ENCODE measurements at places on chromosomes 7 and 10.

DNA sequence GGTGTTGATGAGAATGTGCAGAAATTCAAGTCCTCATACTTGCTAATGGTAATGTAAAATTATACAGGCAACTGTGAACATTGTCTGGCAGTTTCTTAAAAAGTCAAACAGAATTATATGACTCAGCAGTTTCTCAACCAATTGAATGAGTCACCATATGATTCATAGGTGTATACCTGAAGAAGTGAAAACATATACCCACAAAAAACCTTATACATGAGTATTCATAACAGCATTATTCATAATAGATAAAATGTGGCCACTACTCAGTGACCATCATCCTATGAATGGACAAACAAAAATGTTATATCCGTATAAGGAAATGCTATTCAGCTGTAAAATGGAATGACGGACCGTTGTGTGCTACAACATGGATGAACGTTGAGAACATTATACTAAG lies 253.5 kb downstream of the MALRD1 start:
- no peak for DNase-seq

- DNase-seq: no peak
These were observed 49.2 kb upstream of the SHH start for GRCh38 chr7:155861480-155861868.

DNA sequence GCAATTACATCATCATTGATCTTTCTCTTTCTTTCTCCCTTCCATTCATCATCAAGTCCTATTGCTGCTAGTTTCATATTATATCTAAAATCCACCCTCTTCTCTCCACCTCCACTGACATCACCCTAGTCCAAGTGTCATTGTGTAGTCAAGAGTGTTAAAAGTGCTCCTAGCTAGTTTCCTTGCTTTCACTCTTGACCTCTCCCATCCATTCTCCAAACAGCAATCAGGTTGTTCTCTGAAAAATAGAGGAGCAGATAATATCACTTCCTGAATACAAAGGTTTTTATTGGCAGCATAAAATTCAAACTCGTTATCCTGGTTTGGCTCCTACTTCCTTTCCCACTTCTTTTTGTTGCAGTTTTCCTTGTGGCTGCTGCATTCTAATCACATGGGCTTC lies 61.6 kb upstream of the PHF14 start:
- no peak for DNase-seq

- no peak for DNase-seq
These were observed 14.1 kb downstream of the CREM start for GRCh38 chr10:35140727-35141126.

DNA sequence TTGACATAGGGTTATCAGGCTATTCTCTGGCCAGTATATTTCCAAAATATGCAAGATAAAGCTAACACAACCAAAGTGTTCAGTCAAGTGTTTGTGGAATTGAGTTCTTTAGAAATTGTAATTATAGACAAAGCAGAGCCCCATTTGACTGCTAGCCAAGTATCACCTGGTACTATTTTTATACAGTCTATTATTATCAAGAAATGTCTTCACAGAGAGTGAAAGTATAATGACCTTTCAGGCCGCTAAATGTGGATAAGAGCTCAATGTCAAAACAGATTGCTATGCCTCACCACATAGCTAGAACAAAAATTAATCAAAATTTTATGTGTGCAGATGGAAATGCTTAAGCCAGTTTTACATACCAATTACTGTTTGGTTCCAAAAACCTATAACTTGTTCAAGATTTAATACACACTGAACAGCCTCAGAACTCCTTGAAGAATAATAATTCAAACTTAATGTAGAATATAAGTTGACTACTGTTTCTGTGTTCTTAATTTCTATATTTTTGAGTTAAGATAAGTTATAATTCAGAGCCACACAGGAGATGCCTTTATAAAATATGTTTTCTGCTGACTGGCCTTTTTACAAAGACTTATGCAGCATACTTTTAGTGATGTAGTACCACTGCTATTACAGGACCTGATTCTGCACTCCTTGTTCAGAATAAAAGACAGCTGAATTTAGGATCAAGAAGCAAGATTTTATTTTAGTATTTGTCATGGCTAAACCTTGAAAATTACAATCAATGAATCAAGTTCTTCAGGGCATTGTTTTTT lies 31.0 kb downstream of the PRPS1L1 start:
- no peak for DNase-seq

- DNase-seq: no peak
These were observed 28.8 kb upstream of the DOCK1 start for GRCh38 chr10:126876456-126876855.

- no peak for DNase-seq
These were observed 133.8 kb upstream of the ZNF92 start for GRCh38 chr7:65239707-65240352.

- no peak for DNase-seq
These were observed 34.0 kb upstream of the SFTPD start for GRCh38 chr10:79982861-79983260.

DNA sequence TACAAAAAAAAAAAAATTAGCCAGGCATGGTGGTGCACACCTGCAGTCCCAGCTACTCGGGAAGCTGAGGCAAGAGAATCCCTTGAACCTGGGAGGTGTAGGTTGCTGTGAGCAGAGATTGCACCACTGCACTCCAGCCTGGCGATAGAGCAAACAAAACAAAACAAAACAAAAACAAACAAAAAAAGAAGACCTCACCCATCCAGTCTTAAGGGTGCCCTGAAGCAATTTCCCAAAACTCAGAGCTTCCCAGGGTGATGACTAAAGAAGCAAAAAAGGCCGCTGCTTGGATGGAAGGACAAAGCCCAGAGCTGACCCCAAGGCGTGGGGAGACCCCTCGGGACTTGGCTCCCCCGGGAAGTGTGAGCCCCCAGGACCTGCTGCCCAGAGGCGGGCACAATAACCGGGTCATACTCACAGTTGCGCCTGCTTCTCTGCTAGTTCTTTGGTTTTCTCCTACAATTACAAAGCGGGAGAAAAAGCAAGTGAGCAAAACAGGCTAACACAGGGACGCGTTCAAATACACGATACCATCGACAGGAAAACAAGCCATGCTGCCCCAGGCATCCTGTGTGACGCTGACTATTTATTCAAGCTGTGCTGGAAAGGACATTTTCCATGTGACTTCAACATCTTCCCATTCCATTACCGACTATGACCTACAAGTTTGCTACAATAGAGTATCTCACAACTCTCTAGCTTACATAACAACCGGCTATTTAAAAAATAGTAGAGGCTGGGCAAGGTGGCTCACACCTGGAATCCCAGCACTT lies 29.9 kb downstream of the PAPOLB start:
- no peak for DNase-seq

DNA sequence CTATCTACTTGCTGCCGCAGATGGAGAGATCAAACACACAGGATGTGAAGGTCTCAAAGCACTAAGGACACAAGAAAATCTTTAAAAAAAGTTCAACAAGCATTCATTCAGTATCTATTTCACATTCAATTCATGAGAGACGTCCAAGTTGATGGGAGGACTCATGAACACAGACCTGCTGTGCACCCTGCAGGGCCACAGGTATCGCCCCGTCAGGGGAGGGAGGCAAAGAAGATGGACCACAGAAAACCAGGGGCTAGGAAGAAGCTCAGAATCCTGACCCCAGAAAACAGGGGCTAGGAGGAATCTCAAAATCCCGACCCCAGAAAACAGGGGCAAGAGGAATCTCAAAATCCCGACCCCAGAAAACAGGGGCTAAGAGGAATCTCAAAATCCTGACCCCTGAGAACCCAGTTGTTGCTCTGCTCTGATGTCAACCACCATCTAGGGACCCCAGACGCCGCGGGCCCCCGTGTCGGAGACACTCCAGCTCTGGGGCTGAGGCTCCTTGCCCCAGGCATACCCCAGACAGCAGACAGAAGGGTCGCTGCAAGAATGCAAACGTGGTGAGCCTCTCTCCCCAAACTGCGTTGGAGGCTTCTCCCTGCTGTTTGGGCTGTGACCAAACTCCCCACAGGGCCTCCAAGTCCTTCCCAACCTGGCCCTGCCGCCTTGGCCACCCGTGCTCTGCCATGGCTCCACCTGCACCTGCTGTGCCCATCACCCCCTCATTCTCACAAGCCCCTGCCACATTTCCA lies 197.6 kb downstream of the DIP2C start:
- no peak for DNase-seq

GRCh38 chr7:115096262-115096661 lies 174.4 kb downstream of the MDFIC start:
- DNase-seq: no peak

DNA sequence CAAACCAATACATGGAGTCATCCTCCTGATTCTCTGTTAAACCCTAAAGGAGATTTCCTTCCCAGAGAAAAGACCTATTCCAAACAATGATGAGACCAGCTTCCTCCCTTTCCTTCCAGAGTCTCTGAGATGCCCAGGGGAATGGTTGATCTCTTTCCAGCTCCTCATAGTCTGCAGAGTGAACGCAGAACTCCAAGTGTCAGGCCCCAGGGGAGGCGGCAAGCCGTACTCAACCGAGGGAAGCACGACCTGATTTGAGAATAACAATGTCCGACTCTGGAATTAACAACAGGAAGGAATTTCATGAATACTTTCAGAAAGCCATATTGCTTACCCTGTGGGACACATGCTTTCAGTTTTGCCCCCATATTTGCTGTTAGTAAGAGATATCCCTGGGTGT lies 241.7 kb upstream of the GLI3 start:
- no peak for DNase-seq

DNA sequence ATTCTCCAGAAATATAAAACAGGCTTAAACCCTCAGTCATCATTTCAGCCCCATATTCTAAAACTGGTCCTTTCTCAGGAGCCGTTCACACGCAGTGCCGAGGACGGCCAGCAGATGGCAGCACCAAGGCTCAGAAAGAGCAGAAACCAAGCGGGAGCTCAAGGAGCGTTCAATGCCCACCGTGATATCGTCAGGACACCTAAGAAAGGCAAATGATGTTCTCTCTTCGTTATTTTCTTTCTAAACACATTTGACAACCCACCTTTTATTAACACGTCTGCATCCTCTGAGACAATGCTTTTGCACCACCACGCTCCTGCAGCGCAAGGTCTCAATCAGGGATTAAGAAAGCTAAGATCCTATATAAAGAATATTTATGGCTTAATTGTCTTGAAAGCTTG lies 45.7 kb upstream of the RBM33 start:
- peak; percentile 85 for DNase-seq

GRCh38 chr7:136911344-136911743 lies 42.9 kb downstream of the CHRM2 start:
- no peak for DNase-seq

- DNase-seq: no peak
These were observed 177.9 kb upstream of the PLXDC2 start for GRCh38 chr10:19638182-19638895.

DNA sequence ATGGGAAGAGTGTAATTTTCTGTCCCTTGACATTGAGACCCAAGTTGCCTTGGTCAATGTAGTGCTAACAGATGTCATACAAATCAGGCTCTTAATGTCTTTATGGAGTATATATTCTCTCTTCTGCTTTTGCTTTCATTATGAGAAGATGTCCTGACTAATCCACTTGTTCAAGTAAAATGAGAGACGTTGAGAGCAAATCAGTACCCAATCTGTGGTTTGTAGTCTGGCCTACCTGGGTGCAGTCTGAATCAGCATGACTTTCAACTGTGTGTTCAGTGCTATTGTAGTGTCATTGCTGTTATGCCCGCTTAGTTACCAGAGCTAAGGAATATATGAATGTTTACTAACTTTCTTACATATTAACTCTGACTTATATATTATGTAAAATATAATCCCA lies 612.4 kb downstream of the ANKRD7 start:
- DNase-seq: no peak

GRCh38 chr10:58756130-58756719 lies 243.6 kb downstream of the BICC1 start:
- DNase-seq: no peak

DNA sequence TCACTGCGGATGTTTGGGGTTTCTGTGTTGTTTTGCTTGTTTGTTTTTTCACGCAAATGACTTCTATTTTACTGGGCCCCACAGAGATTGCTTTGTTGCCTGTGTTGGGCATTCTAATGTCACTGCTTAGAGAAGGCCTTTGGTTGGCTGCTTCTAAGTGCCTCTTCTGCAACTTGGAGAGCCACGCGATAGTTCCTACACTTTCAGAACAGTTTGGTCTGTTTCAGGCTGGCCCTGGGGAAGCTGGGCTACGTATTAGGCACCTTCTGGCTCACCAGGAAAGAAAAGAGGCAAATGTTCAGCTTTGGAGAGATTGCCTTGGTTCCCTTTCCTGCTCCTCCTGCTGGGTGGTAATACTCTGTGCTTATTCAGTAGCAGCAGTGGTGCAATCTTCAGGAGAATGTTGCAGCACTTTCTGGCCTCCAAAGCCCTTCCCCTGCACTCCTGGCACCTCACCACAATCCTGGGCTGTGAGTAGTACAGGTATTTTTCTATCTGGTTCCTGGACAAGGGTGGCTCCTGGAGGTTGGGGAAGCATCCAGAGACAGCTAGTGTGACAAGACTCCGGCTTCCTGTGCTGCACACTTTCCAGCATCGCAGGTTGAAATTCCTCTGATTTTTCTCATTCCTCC lies 1.2 kb downstream of the ANTXRL start:
- DNase-seq: no peak

- no peak for DNase-seq
These were observed 25.3 kb downstream of the GARIN1A start for GRCh38 chr7:128697302-128697905.

- DNase-seq: no peak
These were observed 47.0 kb downstream of the KCNMA1 start for GRCh38 chr10:77590344-77591237.

DNA sequence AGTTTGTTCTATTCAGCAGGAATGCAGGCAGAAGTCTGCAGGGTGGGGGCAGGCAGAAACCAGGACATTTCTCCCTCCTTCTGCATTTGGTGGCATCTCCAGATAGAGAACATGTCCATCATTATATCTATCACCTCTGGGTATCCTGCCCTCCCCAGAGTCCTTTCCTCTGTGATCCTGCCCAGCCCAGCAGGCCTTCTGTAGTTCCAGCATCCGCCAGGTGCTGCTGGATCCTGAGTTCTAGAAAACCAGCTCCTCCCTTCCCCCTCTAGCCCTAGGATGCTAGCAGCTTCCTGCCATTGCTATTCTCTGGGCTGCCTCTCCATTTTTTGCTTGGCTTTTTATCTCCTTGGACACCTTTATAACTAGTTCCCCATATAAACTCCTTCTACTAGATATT lies 180.3 kb downstream of the KCNMA1 start:
- no peak for DNase-seq

DNA sequence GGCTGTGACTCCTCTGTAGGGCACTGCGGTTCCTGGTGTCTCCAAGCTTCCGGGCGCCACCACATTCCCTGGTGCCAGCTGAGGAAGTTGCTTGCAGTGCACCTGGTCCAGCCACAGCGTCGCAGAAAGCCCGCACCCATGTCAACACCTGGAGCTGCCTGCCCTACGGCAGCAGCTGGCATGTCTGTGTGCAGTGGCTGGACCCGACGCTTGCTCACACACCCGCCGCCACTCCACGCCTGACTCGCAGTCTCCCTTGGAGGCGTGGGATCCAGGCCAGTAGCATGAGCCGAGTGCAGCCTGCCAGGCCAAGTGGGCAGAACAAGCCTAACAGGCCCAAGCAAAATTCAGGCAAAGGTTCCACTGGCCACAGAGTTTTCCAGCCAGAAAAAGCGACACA lies 118.1 kb upstream of the PHF14 start:
- DNase-seq: no peak
